ENCODE measurements at places on chromosomes 7 and 10. TPM values are rescaled to one million over a fixed set of nuclear protein-coding genes. Genes with fewer than 3 reads are reported as not detected.

Gene C7orf33
- not detected for polyA plus RNA-seq

Gene OPALIN
- polyA plus RNA-seq, result not detected

Gene CALML5
- not detected for polyA plus RNA-seq

Gene LIPM
- polyA plus RNA-seq, result not detected

Gene MRPS17
- polyA plus RNA-seq, result 16.7 TPM

Gene PTPN20
- 4.0 TPM for polyA plus RNA-seq

Gene PDZD7
- polyA plus RNA-seq, result 1.7 TPM

Gene SUFU
- polyA plus RNA-seq, result 26.4 TPM

Gene PHKG1
- 1.5 TPM for polyA plus RNA-seq

Gene SPDYE1
- 0.52 TPM for polyA plus RNA-seq

DNA sequence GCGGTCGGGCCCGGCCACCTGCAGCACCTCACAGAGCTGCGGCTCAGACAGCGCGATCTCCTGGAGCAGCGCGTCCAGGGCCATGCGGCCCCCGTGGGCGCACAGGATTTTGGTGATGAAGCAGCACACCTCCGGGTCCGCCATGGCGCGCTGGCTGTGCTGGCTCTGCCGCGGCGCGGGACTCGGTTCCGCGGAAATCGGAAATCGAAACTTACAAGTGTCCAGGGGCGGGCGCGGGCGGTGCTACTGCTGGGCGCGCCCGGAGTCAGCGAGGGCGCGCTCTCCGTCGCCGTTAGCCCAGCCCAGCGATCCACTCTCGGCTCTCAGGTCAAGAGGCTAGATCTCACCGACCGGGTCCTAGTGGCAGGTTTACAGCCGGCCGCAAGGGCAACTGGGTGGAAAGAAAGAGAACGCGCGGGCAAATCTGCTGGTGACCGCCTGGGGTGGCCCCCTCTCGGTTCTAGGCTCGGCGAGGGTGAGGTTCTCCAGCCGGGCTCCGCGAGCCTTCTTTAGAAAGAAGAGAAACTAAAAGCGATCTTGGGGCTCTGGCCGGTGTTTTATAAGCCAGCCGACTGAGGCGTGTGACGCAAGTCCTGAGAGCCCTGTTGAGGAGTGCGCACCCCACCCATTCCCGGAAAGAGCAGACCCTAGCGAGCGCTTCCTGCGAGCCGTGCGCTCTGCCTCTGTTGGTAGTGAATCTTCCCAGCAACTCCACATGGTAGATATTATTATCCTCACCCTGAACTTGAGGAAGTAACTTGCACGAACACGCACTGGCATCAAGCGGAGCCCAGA is at the start of gene ZC3HAV1:
TSS of gene ZC3HAV1 (minus strand) at position 533 of the 795 bp plus-strand sequence. CDS start at position 144, 389 bp downstream.
- DNase-seq, result no peak

DNA sequence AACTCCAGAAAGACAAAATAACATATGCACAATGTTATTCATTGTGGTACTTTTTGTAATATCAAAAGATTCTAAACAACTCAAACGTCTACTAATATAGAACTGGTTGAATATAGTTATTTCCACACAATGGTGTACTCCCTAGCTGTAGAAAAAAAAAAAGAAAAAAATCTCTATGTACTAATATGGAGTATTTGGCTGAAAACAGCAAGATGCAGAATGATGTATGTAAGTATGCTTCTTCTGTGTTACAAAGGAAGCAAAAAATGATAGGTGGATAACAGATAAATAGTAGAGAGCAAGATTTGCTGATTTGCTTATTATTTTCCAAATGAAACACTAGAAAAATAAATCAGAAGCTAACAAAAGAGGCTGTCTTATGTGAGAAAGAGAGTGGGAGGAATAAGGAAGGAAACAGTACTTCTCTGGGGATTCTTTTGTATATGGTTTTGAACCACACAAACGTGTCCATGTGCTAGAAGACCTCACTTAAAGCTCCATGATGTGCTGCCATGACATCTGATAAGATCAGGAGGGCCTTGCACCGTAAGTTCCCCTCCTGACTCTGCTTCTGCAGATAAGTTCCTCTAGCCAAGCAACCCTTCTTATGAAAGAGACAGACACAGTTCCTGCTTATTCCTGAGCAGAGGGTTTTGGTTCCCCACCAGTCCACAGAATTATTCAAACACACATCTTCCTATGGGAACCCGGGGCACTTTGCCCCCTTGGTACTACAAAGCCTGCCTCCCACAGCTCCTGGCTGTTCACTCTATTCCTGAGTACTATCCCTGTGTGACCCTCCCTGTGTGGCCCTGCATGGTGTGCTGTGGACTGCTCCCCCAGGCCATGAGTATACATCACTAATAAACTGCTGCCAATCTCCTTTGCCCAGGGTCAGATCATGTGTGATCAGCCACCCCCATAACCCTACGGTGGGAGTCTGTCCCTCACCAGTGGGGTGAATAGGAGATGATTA is 159.1 kb downstream of the CCDC71L start:
- no peak for DNase-seq

DNA sequence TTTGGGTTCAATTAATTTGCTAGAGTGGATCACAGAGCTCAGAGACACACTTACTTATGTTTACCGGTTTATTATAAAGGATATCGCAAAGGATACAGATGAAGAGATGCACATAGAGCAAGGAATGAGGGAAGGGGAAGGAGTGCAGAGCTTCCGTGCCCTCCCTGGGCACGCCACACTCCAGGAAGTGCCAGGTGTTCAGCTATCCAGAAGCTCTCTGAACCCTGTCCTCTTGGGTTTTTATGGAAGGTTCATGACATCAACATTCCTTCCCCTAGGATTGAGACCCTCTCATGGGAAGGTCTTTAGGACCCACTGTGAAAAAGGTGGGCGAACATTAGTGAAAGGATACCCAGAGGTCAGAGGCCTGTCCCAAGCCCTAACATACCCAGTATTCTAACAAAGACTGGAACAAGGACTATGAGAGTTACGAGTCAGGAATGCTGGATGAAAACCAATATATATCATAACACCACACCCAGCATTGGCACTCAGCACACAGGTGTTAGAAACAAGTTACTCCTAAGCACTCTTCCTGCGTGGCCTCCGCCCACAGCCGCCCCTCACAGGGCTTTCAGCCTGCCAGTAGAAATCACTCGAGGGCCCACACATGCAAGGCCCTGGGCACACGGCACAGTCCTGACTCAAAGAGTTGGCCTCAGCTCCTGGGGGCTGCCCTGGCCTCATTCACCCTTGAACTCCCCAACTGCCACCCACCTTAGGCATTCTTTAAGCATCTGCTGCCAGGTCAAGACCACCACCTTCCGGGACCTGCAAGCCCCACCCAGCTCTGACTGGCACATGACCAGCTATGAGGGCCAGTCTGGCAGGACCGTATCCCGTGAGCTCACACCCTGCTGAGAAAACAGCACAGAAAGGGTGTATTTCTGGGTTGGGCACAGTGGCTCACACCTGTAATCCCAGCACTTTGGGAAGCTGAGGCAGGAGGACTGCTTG is 5.6 kb upstream of the AIFM2 start:
- DNase-seq, result no peak

DNA sequence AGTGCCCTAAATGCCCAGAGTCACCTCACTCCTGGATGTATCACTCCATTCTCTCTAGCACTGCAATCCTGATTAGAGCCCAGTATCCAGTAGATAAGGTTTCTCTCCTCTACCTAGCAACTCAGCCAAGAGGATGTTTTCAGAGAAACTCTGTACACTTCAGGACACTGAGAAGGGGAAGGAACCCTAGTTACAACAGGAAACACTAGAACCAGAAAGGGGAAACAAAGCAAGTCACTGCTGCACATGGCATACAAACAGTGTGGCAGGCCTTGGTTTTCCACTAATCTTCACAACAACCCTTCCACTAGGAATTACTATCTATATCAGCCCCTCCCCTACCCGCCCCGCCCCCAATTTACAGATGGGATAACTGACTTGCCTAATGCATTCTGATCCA is 1.6 kb downstream of the FAM204A start:
- DNase-seq, result no peak

- DNase-seq, result no peak
Measured at GRCh38 chr10:90314718-90315117, 543.1 kb downstream of the HTR7 start.

DNA sequence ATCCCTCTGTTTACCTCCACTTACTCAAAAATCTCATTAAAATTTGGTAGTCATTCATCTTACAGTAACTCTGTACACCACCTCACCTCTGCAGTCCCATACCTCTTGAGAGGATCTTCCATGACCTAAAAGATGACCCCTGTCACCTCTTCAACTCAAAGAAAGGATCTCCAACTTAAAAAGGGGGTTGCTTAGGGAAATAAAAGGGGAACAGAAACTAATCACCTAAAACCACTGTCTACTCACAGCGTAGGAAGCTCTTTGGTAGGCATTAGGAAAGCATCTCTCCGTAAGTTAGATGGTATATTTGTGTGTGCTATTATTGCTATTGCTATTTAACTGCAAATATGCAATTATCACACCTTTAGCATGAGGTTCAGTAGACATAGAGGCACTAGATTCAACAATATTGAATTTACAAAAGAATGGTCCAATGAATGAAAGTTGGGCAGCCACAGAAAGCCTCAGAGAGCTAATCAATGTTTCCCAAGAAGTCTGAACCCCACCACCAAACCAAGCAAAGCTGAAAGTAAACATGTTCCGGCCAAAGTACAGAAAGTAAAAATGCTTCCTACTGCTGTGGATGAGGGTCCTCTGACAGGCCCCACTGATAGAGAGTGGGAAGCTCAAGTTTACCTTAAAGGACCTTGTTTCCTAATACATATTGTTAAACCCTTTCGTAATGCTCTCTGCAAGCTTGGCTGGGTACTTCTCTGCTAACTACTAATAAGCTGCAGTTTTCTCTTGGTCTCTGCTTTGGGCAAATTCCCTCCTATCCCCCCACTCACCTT is 105.8 kb downstream of the GRM8 start:
- DNase-seq, result no peak

- DNase-seq, result no peak
Measured at GRCh38 chr7:3427957-3428356, 126.9 kb downstream of the SDK1 start.

DNA sequence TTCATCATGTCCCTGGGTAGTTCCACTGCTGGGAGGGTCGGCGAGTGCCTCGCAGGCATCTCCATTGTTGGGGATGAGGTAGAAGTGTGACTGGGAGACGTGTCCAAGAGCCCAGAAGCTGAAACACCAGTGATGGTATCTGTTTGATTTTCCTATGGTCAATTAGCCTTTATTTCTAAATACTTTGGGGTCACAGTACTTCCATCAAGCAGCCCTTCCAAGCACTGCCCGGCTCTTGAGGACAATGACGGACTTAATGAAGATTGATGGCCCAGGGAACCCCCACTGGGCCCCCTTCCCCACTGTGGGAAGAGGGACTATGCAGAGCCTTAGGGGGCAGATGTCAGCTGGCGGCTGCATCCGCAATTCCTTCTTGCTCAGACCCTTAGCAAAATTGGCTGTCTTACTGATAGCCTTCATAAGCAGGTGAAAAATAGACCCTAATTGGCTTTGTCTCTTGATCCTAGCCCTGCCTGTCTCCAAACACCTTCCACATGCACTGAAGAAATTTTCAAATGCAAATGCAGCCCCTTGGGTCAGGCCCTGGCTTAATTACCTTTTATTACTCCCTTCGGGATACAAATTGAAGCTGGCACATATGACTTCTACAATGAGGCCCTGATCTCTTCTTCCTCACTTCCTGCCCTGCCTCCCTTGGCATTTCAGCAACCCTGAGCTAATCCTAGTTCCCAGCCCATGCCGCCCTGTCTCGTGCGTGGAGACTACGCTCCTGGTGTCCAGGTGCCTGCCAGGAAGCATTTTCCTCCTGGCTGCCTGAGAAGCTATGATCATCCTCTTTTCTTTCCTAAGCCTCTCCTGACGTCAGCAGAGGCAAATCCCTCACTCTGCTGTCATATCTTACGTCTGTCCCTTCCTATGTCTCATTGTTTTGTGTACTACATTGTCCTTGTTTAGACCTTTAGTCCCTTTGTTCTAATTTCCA is 124.5 kb upstream of the GDF10 start:
- DNase-seq, result no peak

DNA sequence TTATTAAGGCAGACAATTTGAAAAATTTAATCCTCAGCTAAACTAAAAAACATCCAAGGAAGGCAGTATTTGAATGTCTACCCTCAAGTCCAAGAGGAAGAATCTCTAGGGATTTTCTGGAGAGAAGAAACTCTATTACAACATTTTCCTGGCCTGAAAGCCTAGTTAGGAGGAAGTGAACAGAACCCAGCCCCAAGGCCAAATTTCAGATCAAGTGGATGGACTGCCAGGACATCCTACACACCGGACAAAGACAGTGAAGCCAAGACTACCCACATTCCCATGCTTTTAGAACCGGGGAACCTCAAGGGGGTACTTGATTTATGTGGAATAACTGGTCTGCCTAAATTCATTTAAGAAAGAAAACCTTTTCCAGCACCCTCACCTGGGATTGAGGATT is 108.9 kb upstream of the MEOX2 start:
- DNase-seq, result no peak

DNA sequence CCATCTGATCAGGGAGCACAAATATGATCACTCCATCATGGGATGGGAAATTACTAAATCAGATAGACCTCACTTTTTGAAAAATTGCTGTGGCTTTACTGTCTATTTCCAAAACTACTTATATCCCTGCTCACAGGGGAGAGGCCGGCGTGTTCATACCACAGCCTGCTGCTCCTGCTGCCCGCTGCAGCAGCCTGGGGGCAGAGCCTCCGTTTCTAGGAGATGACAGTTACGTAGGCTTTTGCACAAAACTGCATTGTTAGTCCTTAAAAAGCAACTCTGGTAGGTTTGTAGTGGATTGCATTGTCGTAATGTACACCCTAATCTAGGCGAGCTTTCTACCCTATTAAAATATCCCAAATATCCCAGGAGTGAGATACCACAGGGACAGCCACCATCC is 203.7 kb downstream of the EBF3 start:
- DNase-seq, result no peak

DNA sequence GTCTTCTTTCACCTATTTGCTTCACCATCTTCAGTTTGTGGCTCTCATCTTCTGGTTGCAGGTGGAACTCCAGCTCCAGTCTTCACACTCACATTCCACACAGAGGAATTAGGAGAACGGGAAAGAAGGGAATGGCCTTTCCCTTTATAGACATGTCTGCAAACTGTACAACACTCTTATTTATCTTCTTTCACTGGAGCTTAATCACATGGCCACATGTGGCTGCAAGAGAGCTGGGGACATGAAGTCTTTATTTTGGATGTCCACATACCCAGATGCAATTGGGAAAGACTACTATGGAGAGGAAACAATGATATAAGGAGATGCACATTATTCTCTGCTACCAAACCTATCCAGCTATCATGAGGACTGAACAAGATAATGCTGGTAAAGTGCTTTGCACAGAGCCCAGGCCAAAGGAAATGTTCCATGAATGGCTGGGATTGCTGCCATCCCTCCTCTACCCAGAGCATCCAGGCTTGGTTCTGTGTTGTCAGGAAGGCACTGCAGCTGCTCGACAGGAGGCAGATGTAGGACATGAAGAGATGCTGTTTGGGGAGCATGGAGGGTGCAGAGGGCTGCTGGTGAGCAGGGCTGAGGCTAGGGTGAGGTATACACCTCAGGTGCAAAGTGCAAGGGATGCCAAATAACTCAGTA is 183.8 kb upstream of the TBX20 start:
- no peak for DNase-seq

- DNase-seq, result no peak
Measured at GRCh38 chr10:117464176-117464575, 78.4 kb upstream of the EMX2 start.

- no peak for DNase-seq
Measured at GRCh38 chr10:70296406-70296899, 12.6 kb upstream of the NPFFR1 start.

- DNase-seq, result no peak
Measured at GRCh38 chr7:66452165-66452564, 176.5 kb upstream of the KCTD7 start.

- DNase-seq, result no peak
Measured at GRCh38 chr10:80202934-80203834, 2.2 kb downstream of the ANXA11 start.

GRCh38 chr7:137670222-137671064 is 176.3 kb downstream of the DGKI start:
- no peak for DNase-seq

All from right renal pelvis (tissue), 4 donors.